ENCODE measurements at places on chromosomes 1 and 21.

GRCh38 chr21:38649120-38649519 lies 150.8 kb upstream of the ERG start:
- no peak for DNase-seq

GRCh38 chr1:54998100-54998499 lies 633 bp upstream of the BSND start:
- DNase-seq = no peak

- no peak for DNase-seq
Observed at GRCh38 chr1:163421701-163422100, 99.9 kb downstream of the NUF2 start.

GRCh38 chr1:193524616-193525015 lies 338.2 kb upstream of the B3GALT2 start:
- DNase-seq = no peak

DNA sequence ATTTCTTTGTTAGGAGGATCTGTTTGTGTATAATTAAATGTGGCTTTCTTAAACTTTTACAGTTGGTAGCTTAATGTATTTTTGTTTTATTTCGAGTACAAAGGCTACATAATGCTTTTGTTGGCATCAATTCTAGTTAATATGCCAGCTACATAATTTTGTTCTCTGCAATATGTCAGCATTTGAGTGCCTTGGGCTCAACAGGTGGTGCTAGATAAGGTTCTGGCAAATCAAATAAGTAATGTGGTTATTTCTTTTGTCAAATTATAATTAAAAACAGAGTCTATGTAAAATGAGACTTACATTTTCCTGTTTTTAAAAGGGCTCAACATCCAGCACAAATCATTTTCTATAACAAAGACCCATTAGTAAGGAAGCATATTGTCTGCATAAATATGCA lies 410.6 kb upstream of the NR5A2 start:
- no peak for DNase-seq

DNA sequence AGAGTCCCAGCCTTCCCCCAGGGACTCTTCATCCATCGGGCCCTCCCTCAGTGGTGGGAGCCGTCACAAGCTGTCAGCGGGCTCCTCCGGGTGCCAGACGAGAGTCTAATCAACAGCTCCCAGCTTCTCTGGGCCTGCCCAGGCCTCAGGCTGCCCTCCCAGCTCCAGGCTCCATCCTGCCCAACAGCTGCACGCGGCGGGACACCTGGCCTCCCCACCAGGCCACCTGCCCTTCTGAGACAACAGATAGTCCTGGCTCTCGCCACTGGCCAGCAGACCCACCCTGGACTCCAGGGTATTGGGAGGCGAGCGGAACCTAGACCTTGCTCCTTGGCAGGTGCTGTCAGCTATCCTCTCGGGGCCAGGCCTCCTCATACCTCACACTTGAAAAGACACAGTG lies 3.1 kb downstream of the WNT4 start:
- DNase-seq = no peak

GRCh38 chr1:153552335-153552734 lies 3.3 kb upstream of the S100A3 start:
- no peak for DNase-seq

DNA sequence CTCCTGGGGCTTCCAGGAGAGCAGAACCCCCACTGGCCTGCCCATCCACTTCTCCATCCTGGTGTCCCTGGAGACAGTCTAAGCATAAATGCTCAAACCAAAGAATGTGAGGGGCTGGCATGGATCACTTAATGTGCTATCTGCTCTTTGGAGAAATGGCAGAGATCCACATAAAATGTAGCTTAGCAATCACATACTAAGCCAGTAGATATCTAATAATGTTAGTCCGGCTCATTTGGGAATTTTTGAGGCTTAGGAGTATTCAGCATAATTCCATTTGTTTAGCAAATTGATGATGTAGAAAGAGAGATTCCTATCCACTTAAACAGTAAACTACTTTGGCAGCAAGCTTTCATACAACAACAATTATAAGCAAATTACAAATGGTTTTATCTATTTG lies 90.7 kb downstream of the TENT5C start:
- DNase-seq = no peak

- no peak for DNase-seq
Observed at GRCh38 chr1:155352631-155353030, 31.9 kb downstream of the RUSC1 start.
